ENCODE measurements at places on chromosomes 12 and 14. TPM values are rescaled to one million over a fixed set of nuclear protein-coding genes. Genes with fewer than 3 reads are reported as not detected.
A peak's percentile ranks its signal among the peaks of the same experiment; 100 is the strongest.

- no peaks in the 10 kb centered on the region for H3K36me3 ChIP-seq
- H3K4me3 ChIP-seq, result no peak overlapping the region
- H3K27me3 ChIP-seq, result peaks cover 82% of the 10 kb centered on the region
- no peaks in the 10 kb centered on the region for H3K4me1 ChIP-seq
- H3K27ac ChIP-seq, result no peak overlapping the region
Measured at GRCh38 chr12:4911316-4911994, 1.8 kb downstream of the KCNA1 start.

GRCh38 chr12:46164186-46164761, 104.6 kb downstream of the SLC38A1 start:
- no peaks in the 10 kb centered on the region for H3K36me3 ChIP-seq
- H3K4me3 ChIP-seq, result no peak overlapping the region
- no peaks in the 10 kb centered on the region for H3K27me3 ChIP-seq
- peaks cover 8% of the 10 kb centered on the region for H3K4me1 ChIP-seq
- no peak overlapping the region for H3K27ac ChIP-seq

DNA sequence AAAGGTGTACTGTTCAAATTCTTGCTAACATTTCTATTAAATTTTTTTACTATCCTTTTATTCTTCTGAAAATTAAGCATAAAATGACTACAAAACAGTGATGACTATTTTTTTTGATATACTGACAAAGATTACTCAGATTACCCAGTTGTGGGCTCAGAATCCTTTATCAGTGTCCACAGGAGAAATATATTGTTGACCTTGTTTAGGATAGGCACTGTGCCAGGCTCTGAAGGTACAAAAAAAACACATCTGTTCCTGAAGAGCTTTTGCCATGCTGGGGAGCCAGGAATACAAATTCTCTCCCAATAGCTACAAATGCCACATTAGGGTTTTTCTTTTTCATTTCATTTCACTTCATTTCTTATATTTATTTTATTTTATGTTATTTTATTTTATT, 26.9 kb upstream of the GCH1 start:
- H3K27ac ChIP-seq, result no peak overlapping the region
- peaks cover 15% of the 10 kb centered on the region for H3K27me3 ChIP-seq
- no peak overlapping the region for H3K4me3 ChIP-seq
- H3K36me3 ChIP-seq, result no peaks in the 10 kb centered on the region

DNA sequence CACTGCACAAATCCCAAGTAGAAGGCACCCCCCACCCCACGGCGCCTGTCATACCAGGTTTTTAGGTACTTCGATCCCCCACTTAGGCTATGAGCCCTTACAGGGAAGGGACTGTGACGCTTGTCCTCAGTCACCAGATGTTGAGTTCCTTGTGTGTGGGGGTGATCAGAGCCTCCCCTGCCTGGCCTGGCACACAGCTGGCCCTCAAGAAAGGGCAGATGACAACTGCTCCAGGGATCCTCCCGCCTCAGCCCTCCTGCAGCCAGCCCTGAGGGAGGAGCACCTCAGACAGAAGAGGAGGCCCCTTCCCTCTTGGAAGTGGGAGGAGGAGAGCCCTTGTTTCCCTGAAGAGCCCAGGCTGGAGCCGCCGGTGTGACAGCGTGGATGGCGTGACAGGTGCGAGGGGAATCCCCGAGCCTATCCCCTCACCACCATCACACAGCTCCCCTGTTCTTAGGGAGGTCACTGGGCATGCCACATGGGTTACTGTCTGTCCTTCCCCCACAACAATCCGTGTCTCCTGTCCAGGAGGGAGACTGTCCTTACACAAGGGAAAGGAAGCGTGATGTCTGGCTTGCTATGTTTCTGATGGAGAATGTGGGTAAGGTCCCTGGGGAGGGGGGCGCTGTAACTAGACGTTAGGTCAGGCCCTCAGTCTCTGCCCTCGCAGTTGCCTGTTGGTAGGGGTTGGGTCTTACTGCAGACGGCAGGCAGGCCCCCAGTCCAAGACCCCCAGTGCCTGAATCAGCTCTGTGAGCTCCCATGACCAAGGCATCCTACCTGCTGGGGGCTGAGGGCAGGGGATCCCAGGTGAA, 31.4 kb downstream of the P2RX4 start:
- no peak for ATAC-seq
- H3K36me3 ChIP-seq, result peaks cover 53% of the 10 kb centered on the region
- no peaks in the 10 kb centered on the region for H3K4me1 ChIP-seq
- H3K4me3 ChIP-seq, result no peak overlapping the region

DNA sequence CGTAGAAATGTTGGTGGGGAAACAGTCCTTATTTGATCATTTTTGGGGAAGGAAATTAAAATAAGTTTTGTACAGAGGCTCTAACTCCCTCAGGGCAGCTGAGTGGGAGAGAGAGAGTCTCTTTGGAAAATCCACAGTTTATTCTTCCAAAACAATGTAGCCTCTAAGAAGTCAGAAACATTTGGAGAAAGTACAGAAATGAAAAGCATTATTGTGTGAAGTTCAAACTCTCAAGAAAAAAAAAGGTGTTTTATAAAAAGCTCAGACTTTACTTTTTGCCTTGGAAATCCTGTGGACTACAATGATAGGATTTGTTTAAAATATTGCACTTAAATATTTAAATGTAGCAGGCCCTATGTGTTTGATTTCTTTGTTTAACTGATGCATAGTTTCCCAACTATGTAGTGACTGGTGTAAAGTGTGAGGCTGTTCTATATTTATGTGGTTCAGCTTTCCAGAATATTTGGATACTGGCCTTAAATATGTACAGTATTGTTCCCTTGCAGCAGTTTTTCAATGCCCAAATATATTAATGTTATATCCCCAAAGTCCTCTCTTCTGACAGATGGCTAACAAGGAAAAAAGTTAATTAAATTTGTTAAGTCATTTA, 82.0 kb upstream of the OTOGL start:
- H3K36me3 ChIP-seq, result no peaks in the 10 kb centered on the region
- no peak for ATAC-seq
- H3K4me3 ChIP-seq, result no peak overlapping the region

GRCh38 chr14:69658664-69659261, 47.4 kb downstream of the SUSD6 start:
- no peak overlapping the region for H3K27ac ChIP-seq
- no peak overlapping the region for H3K4me3 ChIP-seq
- H3K27me3 ChIP-seq, result no peaks in the 10 kb centered on the region
- ATAC-seq, result no peak

DNA sequence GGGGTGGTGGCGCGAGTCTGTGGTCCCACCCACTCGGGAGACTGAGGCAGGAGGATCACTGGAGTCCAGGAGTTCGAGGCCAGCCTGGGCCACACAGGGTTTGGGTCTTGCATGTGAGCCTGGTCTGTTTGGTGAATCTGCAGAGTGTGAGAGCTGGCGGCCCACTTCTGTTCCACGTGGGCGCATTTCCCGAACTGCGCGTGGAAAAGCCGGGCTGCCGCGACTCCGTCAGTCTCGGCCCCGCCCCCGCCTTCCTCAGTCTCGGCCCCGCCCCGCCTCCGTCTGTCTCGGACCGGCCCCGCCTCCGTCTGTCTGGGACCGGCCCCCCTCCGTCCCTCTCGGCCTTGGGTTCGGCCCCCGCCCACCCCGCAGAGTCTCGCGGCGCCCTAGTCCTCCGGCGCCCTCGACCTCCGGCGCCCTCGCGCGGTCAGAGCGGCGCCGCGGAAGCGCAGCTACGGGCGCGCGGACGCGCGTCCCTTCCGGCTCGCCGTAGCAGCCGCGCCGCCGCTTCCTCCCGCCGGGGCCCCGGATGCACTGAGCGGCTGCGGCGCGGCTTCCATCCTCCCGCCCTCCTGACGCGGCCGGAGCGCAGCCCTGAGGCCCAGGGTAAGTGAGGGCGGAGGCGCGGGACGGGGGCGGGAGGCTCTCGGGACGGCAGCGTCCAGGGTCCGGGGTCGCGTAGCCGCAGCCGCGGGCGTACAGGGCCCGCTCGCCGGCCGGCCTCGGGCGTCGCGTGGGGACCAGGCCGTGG, at the start of gene EP400:
EP400 (plus strand) TSS at position 512 of the 751 bp plus-strand sequence. CDS start 10,678 bp downstream, outside the sequence.
- peaks cover 5% of the 10 kb centered on the region for H3K36me3 ChIP-seq
- no peaks in the 10 kb centered on the region for H3K27me3 ChIP-seq
- peaks cover 44% of the 10 kb centered on the region for H3K4me1 ChIP-seq
- peak within 1 kb of the TSS; percentile 100 for H3K4me3 ChIP-seq

DNA sequence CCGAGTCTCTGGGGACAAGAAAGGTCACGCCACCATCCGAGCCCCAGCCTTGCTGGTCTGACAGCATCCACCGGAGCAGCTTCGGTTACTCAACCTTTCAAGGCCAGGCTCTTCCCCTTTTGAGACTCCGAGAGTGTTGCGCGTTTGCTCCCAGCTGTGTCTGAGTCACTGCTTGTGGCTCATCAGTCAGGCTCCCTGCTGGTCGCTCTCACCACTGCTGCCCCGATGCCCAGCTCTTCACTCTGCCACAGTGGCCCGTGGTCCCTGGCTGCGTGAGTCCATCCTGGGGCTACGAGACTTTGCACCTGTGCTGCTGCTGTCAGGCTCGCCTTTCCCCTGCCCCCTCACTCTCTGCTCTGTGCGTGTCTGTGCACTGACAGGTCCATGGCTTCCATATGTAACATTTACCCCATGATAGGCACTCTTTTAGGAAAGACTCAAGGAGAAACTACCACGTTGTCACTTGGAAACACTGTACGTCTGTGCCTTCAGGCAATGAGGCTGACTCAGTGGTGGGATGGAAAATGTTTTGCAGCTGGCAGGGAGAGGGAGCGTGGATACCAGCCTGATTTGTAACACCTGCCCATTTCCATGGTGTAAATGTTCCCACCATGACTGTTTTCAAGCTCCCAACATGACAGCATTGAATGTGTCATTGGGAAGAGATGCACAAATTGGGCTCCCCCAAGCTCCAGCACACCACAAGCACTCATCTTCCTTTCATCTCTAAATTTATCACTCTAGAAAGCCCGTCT, 350.7 kb downstream of the TMEM132D start:
- ATAC-seq, result no peak
- no peak overlapping the region for H3K27ac ChIP-seq
- peaks cover 3% of the 10 kb centered on the region for H3K27me3 ChIP-seq
- H3K4me3 ChIP-seq, result no peak overlapping the region

DNA sequence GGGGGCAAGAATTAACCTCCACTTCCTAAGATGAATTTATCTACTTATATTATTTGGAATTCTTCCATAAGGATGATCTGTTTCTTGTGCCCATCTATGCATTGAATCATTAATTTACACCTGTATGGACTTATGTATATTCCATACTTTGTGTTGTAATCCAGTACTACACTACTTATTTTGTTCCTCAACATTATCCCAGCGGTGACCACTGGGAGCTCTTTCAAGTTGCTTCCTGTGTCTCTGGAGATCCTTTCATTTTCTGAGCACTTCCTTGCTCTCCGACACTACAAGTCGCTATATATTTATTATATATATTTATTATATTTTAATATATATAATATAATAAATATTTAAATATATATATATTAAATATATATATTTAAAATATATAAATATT, 54.9 kb upstream of the SCN8A start:
- H3K36me3 ChIP-seq, result no peaks in the 10 kb centered on the region
- no peak overlapping the region for H3K4me3 ChIP-seq
- ATAC-seq, result no peak
- H3K27me3 ChIP-seq, result peaks cover 59% of the 10 kb centered on the region

DNA sequence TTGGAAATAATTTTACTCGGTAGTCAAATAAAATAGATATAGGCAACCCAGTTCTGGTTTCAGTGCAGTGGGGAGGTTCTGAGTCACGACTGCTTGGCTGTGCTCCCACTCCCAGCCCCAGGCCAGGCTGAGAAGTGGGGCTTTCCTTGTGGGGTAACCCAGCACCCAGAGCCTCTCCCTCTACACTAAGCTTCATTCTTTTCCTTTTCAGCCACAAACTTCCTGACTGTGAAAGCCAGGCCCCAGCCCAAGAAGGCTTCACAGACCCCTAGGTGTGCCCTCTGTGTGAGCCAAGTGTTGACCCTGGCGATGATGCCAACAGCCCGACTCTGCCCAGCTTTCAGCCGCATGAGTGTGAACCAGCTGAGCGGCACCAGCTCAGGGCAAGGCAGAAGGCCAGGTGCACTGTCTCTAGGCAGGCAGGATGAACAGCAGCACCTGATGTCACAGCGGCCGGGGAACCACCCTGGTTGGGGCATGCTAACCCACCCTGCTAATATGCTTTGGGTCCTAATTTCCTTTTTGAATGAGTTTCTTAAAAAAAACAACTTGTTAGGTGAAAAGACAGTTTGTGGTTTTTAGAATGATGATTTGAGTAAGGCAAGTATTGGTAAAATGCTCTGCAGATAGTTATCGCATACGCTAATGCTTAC, 42.2 kb upstream of the ATP23 start:
- H3K36me3 ChIP-seq, result no peaks in the 10 kb centered on the region
- no peak overlapping the region for H3K4me3 ChIP-seq
- H3K4me1 ChIP-seq, result peaks cover 55% of the 10 kb centered on the region
- no peak for ATAC-seq

DNA sequence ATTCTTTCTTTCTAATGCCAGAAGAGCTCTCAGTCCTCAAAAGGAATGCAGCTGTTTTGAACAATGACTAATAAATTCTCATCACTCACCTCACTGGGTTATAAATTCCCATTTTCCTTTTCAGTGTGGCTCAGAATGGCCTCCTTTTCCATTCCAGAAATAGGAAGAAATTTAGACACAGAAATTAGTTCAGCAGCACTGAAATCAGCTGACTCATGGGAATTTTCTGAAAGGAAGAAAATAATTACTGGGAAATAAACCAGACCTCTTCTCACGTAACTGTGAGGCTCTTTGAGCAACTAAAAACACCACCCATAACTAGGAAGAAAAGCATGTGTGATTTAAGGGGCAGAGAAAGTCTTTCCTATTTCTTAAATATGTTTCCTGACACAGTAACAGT, 23.8 kb downstream of the CD163 start:
- H3K27ac ChIP-seq, result no peak overlapping the region
- no peak for ATAC-seq
- no peak overlapping the region for H3K4me3 ChIP-seq
- no peaks in the 10 kb centered on the region for H3K36me3 ChIP-seq

DNA sequence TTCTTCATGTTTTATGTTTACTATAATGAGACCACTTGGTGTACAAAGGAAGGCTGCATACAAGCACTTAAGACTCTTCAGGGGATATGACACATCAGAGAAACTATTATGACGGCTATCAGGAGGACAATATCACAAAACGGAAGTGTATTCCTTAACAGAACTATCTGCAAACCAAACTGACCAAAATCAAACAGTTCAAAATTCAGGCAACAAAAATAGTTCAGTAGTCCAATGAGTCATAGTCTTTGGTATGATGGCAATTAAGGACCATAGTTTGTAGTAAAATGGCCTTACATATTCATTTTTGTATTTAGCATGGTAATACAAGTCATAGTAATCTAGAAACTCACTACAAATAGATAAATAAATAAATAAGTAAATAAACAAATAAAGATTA, 1638.7 kb upstream of the SEL1L start:
- ATAC-seq, result no peak
- H3K4me1 ChIP-seq, result no peaks in the 10 kb centered on the region
- no peaks in the 10 kb centered on the region for H3K36me3 ChIP-seq
- H3K27ac ChIP-seq, result no peak overlapping the region
- no peak overlapping the region for H3K4me3 ChIP-seq
- no peaks in the 10 kb centered on the region for H3K27me3 ChIP-seq

The ZBTB42 gene
- total RNA-seq, result 2.0 TPM

The TMTC1 gene
- total RNA-seq, result 94.0 TPM

The KLHL33 gene
- total RNA-seq, result 1.6 TPM

The MIP gene
- not detected for total RNA-seq

Measured in gastroesophageal sphincter (tissue), 4 donors.